ENCODE measurements at places on chromosomes 7 and 10. TPM values are rescaled to one million over a fixed set of nuclear protein-coding genes. Genes with fewer than 3 reads are reported as not detected.

Gene ODAD2
- not detected for total RNA-seq

Gene ASZ1
- not detected for total RNA-seq

Gene CAMK2G
- total RNA-seq: 43.2 TPM

Gene SEMA3D
- total RNA-seq: not detected

Gene GRID2IP
- not detected for total RNA-seq

Gene NEBL
- not detected for total RNA-seq

Gene CLRN3
- not detected for total RNA-seq

Gene ACTL6B
- not detected for total RNA-seq

Gene SKAP2
- 9.7 TPM for total RNA-seq

Gene CCL26
- not detected for total RNA-seq

- DNase-seq: no peak
Measured at GRCh38 chr7:8035647-8036518, 67.3 kb downstream of the GLCCI1 start.

- no peak for DNase-seq
Measured at GRCh38 chr10:37263304-37263703, 137.9 kb downstream of the ANKRD30A start.

DNA sequence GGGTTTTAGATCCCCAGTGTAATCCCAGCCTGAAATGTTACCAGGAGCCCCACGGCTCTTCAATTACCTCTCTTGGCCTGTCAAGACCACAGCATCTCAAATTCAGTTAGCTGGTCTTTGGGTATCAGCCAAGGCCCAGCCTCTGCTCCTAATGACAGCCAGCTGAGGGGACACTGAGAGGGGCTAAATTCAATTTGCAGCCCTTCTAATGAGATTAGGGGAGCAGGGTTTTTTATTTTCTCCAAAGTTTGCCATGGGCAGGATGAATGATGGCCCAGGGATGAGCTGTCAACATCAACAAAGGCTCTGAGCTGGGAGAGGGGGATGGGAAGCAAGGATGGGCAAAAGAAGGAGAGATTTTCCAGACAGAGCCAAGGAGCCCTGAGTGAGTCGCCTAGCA, 116.8 kb upstream of the TBX20 start:
- DNase-seq: no peak

DNA sequence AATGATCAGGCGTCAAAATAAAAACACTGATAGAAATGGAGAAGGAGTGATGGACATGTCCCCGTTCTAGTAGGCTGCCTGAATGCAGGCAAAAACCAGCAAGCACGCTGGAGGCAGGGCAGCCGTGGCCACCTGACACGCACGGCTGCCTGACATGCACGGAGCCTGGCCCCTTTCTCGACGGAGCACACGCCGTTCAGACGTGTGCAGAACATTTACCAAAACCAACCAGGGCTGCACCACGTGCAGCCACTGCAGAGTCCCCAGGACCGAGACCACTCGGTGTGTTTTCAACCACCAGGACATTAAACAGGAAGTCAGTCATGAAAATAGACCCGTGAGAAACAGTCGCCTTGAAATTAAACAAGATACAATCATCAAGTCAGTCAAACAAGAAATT, 61.9 kb upstream of the NKX6-2 start:
- no peak for DNase-seq

DNA sequence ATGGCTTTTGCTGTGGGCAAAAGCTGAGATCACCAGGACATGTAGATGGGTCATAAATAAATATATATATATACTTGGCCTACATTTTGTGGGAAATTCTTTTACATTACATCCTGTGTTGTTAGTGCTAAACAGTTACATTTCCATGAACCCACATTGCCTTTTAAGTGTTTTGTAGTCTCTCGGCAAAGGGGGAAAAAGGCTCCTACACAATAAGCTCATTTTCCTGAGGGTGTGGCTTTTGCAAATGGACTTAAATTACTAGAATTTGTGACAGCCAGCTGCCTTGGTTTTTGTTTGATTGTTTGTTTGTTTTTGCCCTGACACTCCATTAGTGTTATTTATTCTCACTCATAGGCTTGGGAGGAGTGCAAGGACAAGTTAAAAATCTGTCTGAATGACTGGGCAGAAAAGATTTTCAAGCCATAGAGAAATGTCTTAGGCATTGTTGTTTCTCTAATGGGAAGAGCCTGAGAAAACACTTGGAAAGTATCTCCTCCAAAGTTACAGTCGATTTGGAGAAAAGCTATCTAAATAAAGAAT, 128.8 kb downstream of the DGKB start:
- no peak for DNase-seq

DNA sequence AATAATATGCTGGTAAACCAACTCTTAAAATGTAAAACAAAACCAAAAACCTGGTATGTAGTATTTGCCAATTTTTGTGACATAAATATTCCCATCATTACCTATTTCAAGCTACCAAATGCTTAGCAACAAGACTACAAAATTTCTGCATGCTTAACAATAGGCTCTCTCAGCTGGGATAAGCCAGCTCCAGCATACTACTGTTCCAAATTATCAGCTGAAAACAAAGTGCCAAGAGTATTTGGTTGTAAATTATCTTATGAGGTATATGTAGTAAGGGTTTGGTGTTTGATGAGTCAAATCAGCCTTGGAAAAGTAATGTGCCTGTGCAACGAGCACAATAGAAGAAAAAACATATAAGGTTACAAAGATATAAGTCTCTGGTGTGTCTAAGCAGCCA, 263.2 kb downstream of the HGF start:
- no peak for DNase-seq

DNA sequence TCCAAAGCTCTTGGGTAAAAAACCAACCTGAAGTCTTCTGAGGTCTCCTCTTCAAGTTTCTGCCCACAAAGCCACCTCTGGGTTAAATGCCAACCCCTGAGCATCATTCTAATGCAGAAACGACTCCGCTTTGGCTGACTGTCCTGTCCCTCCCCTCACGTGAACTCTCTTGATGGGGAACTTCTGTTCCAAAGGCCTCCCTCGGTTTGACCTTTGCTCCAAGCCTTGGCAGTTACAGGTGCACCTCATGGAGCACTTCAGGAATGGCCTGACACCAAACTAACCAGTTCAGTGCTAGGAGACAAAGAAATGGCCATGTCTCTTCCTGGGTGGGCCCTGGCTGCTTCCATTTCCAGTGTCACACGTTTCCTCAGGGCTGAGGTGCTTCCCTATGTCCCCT, 20.0 kb downstream of the CAMK2G start:
- no peak for DNase-seq

DNA sequence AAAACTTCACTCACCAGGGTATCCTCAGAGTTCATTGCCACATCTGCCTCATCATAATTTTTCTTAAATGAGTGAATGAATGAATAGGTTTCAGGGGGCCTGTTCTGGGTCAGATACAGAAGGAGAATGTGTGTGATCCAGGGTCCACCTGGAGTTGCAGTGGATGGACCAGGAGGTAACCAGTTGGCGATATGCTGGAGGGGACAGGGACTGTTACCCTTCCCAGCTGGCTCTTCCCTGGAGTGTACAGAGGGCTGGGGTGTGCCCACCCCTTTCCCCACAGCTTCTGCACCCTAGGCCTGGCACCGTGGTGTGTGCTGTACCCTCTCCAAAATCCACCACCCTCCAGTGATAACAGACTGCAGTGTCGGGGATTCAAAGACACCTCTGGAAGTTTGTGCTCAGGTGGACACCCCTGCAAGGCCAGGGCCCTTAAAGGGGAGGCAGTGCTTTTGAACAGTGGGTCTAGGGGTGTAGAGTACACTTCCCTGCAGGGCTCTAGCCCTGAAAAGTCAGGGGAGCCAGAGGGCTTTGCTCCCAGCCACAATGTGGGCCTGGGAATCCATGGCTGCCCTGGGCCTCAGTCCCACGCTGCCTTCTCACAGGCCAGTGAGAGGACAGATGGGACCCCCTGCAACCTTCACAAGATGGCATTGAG, 134.4 kb upstream of the UNC5B start:
- no peak for DNase-seq

- DNase-seq: no peak
Measured at GRCh38 chr7:85176197-85176596, 10.7 kb downstream of the SEMA3D start.

- no peak for DNase-seq
Measured at GRCh38 chr7:98278408-98278807, 3.1 kb upstream of the BRI3 start.

DNA sequence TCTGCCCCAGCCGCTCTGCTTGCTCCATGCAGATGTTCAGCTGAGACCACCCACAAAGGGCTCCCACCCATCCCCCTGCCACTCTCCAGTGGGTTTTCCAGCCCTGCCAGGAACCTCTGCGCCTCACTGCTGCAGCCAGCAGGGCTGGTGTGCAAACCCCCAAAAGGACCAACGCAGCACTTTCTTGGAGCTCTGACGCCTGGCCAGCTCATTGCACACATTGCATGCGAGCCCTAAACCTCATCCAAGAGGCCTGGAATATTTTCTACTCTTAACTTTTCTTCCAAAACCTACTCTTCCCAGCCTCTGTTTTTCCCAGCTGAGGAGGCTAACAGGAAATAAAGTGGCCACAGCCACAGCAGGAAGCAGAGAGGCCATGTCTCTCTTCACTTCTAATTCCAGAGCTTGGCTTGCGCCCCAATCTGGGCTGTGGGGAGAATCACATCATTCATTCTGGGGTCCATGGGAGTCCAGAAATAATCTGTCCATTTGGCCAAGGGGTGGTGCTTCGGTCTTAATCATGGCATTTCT, 4.6 kb upstream of the FAM170B start:
- no peak for DNase-seq

DNA sequence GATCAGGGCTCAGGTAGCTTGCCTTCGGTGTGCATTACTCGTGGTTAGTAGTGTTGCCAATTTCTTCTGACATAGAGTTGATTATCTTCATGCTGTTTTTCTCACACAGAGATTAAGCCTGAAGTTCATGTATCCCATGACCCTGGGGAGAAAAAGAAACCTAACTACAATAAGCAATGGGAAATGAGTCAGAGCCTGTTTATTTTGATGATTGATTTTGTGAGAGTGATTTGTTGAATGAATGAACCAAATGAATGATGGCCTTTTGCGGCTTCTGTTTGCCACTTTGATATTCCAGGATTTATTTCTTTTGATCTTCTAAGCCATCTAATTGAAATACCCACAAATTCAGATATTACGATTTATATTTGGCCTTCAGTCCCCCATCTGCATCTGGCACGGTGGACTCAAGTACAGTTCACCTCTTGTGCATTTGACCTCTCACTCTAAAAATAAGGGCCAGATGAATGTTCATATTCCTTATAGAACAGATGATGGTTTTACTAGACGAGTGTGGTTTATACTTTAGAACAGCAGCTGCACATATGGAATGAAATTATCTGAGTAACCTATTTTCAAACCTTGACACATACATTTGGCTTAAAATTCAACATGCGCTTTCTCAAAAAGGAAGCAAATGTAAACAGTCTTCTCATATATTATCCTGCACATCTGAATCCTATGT, 110.7 kb downstream of the PLCE1 start:
- DNase-seq: no peak

DNA sequence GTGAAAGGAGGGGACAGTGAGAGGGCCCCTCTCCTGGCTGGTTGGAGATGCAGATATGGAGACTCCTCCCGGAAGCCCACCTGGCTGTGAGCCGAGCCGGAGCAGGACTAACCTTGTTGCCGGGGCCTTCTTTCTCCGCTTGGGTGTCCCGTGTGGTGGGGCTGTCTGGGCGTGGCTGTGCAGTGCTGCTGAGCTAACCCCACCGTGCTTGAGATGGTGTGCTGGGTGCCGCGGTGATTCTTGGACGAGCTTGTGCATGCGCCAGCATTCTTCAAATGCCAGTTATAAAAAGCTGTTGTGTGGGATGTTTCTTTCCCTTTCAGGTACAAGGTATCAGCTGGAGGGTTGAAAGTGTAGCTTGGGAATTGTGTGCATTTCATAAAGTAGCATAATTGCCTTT, 48.8 kb downstream of the DAGLB start:
- no peak for DNase-seq

DNA sequence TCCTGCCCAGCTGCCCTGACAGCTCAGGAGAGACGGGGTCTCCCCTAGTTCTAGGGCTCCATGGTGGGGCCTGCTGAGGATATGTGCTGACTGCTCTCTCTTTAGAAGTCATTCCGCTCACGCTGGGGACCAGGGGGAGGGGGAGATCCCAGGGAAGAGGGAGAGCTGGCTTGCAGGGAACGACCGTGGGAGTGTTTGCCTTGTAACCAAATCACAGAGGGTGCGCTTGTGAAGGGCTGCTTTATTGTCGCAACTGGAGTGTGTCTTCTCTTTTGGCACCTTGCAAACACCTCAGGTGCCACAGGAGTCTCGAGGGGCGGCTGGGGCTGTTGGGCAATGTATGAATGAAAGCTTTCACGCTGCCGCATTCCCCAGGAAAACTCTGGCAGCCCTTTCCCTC, 531.3 kb upstream of the MKI67 start:
- no peak for DNase-seq

GRCh38 chr10:124742413-124743190, 1.6 kb downstream of the FAM53B start:
- DNase-seq: no peak

DNA sequence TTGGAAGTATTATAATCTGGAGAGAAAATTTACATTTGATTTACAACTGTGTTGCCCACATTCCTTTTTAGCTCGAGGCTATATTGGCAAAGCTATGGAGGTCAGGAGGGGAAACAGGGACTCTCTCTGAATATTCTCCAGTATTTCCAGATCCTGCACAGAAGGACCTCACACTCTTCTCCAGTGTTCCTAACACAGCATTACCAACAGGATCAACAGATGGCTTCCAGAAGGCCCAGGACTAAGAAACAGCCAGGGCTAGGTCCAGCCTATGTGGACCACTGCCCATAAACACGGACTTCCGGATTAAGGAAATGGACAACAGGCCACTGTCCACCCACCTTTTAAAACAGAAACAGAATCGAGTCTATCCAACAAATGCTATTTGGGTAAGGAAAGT, 65.3 kb downstream of the CHCHD3 start:
- DNase-seq: no peak

- DNase-seq: no peak
Measured at GRCh38 chr7:33725111-33726025, 180.0 kb upstream of the BMPER start.

DNA sequence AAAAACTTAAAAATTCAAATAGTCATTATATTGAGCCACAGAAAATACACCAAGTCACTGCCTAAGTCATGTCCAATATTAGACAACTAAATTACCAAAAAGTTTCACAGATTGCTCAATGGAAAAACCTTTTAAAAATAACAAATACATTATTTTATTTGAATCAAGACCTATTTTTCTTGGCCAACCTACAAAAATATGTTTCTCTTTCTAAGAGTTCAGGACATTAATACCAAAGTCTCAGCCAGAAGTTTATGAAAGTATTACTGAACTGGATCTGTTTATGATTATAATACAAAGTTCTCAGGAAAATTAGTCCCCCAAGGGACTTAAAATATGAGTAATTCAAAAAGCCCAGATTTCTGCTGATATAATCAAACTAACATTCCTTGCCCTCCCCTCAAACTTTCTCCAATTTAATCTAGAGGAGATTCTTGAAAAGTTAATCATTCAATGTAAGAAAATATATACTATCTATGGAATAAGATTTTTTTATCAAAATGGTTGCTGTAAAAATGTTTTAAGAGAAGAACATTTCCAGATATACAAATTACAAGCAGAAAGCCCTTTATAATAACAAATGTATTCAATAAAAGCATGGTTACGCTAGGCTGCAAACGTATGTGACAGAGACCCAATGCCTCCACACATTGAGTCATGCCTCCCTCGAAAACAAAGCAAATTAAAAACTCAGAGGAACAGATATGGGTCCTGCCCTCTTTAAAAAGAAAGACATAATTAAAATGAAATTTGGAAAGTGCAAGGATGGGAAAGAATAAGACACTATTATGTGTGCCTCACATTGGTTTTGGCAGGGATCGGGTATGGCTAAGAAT, 381.6 kb downstream of the PARD3 start:
- no peak for DNase-seq

- no peak for DNase-seq
Measured at GRCh38 chr7:801940-802381, 30.3 kb upstream of the SUN1 start.
